GF-D8 (cell line): ENCODE measurements at places on chromosomes 1 and 21.
A peak's percentile ranks its signal among the peaks of the same experiment; 100 is the strongest.

DNA sequence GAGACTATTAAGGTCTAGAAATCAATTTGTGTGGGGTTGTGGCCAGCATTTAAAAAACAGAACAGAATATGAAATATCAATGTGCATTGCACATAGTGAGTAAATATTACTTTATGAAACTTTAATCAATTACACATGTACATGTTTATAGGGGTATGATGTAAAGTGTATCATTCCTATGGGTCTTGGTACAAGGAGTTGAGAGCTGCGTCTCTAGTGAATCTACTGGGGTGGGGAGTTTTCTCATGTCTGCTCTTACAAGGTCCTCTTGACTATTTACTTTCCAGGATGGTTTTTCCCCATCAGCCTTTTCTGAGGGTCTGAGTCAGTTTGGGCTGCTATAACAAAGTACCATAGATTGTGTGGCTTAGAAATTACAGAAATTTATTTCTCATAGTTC is 75.8 kb downstream of the BACH1 start:
- DNase-seq = no peak

DNA sequence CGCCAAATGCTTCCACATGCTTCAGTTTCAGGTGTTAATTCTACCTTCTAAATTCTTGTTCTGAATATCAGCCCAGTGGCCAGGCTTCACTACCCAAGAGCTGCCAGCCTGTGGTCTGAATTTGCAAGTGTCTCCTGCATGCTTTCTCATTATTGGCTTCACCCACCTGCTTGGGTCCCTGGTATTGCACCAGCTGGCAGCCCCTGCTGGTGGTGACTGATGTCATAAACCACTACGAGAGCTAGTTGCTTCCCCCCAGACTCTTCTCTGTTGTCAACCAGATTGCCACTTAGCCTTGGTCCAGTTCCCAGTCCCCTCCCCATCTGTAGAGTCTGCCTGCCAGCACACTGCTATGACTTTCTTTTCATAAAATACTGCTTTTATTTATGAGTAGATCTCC is 197.7 kb upstream of the DUSP10 start:
- DNase-seq = no peak

- DNase-seq = no peak
These were observed 150.1 kb downstream of the CDC7 start for GRCh38 chr1:91650764-91651163.

GRCh38 chr1:157695417-157695816 is 5.2 kb downstream of the FCRL3 start:
- DNase-seq = no peak

- DNase-seq = no peak
These were observed 23.2 kb downstream of the INSL5 start for GRCh38 chr1:66777831-66778230.

DNA sequence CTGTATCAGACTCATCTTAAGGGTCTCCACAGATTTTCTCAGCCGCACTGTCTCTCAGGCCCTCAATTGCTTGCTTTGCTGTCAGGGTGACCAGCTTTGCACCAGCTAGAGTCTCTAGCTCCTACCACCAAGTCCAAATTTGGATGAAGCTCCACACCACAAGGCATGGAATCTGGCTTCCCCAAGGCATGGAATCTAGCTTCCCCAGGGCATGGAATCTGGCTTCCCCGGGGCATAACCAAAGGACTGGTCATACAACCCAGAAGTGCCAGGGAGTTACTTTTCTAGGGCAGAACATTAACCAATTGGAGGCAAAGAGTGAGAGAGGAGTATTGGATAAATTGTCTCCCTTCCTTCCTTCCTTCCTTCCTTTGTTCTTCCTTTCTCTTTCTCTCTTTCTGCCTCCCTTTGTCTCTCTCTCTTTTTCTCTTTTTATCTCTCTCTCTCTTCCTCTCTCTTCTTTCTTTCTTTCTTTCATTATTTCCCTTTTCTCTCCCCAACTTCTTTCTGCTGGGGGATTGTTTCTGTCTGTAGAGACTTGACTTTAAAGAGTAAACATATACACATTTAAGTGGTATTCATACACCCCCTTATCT is 76.9 kb upstream of the HAO2 start:
- DNase-seq = no peak

DNA sequence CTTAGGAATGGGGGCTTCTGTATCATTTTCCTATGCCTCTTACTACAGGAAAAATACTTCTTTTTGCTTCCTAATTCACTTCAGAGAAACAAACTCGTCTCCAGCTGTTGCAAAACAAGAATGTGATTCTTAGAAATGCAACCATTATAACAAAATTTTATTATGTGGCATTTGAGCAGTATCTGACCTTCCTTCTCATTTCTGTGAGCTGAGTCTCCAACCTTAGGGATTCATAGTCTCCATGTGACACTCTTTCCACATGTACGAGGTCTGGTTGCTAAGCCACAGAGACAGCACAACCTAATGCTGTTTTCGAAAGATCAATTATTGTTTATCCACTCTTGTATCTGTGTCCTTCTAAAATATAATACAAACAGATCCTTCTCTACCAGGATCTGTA is 75.3 kb upstream of the RGS4 start:
- no peak for DNase-seq

GRCh38 chr1:64220241-64220640 is 16.8 kb downstream of the UBE2U start:
- no peak for DNase-seq

DNA sequence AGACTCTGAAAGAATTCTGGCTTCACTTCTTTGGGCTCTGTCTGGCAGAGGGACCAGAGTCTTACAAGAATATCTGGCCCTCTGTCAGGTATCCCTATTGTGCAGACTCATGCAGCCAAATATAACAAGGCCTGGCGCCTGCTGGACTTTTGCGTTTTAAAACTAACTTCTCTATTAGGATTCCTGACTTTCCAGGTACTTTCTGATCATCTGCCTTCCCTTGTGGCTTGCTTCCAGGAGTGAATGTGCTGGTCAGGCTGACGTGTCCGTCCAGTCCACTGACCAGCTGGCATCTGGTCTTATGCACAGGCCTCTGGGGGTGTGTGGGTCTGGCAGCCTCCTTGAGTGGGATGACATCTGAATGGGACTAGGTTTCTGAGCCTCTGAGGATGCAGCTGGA is 8.6 kb upstream of the RAB29 start:
- no peak for DNase-seq

DNA sequence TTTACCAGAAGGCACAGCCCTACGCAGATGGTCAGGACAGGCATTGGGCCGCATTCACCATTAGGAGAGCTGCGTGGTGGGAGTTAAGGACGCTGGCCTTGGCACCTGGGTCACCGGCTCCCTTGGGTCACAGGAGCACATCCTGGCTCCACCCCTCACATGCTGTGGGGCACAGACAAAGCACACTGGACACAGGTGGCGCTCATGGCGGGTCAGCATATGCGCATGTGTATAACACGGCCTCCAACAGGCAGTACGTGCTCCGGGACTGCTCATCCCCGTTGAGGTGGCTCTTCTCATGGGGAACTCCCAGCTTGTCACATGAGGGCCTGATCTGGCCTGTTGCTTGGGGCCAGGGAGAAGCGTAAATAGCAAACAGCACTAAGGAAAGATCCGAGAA is 25.0 kb downstream of the PGBD5 start:
- no peak for DNase-seq

- no peak for DNase-seq
These were observed 3.7 kb upstream of the PPM1J start for GRCh38 chr1:112718691-112719418.

GRCh38 chr1:181040284-181040865 is 6.6 kb downstream of the MR1 start:
- no peak for DNase-seq

- DNase-seq = no peak
These were observed 70.7 kb downstream of the PRRX1 start for GRCh38 chr1:170734412-170735175.

DNA sequence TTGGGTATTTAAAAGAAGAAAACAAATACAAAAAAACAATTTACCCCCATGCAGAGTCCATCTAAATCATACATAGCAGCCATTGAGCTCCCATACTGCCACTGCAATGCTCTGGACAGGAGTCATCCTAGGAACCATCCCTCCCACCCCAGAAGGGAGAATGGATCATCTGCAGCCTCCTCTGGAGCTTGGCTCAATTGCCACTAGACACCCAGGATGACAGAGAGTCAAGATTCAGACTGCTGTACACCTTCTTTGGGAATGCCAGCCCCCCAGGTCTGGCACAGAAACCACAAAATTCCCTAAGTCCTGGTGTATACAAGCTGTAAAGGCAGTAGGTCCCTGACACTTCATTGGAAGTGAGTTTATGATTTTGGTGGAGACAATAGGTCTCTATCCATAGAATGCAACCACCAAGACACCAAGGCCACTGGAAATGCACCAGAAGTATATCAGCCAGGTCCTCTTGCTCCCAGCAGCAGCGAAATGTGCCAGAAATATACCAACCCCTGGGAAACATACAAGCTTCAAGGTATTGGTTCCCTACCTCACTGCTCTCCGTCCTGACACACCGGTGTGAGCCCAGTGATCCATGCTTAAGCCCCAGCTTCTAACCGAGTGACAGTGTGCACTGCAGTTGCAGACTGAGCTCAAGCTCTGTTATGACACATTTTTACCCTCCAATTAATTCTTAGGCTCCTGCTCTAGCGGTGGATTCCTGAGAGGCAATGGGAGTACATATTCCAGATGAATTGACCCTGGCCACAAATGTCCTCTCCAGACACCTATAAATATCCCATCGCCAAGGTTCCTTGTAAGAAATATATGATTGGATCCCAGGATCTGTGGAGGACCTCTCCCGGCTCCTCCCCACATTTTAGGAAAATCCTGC is 4.4 kb downstream of the TAL1 start:
- no peak for DNase-seq

GRCh38 chr1:201023517-201023902 is at the start of gene KIF21B:
Gene KIF21B, minus strand, starts transcription at chr1:201023714. Its CDS starts 331 bp downstream, at chr1:201023383.
- DNase-seq = peak; percentile 57

DNA sequence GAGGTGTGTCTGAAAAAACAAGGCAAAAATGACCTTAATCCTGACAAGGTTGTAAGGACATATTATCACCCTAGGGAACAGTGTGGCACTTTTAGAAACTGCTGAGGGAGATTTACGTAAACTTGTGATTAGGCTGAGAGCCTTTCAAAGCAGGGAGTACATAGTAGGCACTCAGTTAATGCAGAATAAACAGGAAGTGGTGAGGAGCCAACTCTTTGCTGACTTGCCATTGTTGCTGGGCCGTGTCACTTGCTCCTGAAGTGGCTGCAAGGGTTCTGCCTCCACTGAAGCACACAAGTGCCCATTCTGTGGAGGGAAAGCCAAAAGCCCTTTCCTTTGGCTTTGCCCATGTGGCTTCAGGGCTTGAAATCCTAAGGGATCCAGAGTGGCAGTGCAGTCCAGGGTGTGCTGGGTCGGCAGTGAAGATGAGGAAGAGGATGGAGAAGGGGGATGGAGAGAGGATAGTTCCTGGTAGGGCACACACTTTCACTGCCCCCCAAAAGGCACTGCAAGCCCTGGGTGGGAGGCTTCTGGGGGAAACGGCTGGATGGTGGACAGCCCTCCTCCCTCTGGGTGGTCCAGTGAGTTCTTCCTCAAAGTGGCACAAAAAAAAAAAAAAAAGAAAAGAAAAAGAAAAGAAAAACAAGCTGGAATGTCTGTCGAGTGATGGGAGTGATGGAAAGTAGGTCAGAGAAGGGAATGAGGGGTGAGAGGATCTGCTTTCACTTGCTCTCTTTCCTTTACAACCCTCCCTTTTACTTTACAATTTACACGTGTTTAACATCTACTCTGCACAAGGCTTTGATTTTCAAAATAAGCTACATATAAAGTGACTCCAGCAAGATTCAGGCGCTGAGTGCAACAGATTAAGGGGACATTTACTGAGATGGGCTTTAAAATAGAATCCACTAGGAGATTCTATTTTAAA is 13.7 kb upstream of the RHEX start:
- DNase-seq = no peak
